A549 treated with ZK216348 at 1 μM for 4 hours (cell line): ENCODE measurements at places on chromosomes 6 and 20. TPM values are rescaled to one million over a fixed set of nuclear protein-coding genes. Genes with fewer than 3 reads are reported as not detected.

The SLC4A11 gene
- total RNA-seq = 3.6 to 9.5 TPM (median 6.9 TPM) in 5 replicates

The CCN6 gene
- total RNA-seq = not detected in 5 replicates

The SH3BGRL2 gene
- total RNA-seq = 0.18 to 0.40 TPM (median 0.29 TPM) in 5 replicates

The SKIC2 gene
- 15.8 to 30.9 TPM (median 25.7 TPM) in 5 replicates for total RNA-seq

The ISM1 gene
- 0.12 to 0.39 TPM (median 0.20 TPM) in 5 replicates for total RNA-seq

The CARMIL1 gene
- 6.7 to 9.5 TPM (median 7.8 TPM) in 5 replicates for total RNA-seq

The SCAF8 gene
- 15.7 to 22.9 TPM (median 17.4 TPM) in 5 replicates for total RNA-seq

The AVP gene
- total RNA-seq = not detected in 5 replicates

The GPR63 gene
- total RNA-seq = 0.26 to 0.60 TPM (median 0.41 TPM) in 5 replicates

The MACROD2 gene
- 0.26 to 1.4 TPM (median 0.74 TPM) in 5 replicates for total RNA-seq

The RIPOR3 gene
- total RNA-seq = 0.06 to 0.08 TPM in 2 of 5 replicates, not detected in the others

The MYLK4 gene
- 0.07 to 0.19 TPM (median 0.14 TPM) in 4 of 5 replicates, not detected in the other for total RNA-seq

The OR2H1 gene
- total RNA-seq = not detected in 5 replicates

The MUCL3 gene
- total RNA-seq = 0.08 to 0.17 TPM (median 0.10 TPM) in 5 replicates

The DBNDD2 gene
- total RNA-seq = 25.4 to 28.8 TPM (median 27.3 TPM) in 5 replicates

The IL22RA2 gene
- total RNA-seq = not detected in 5 replicates

The CGAS gene
- total RNA-seq = 4.4 to 5.4 TPM (median 5.0 TPM) in 5 replicates

The OXT gene
- not detected in 5 replicates for total RNA-seq

The CENPQ gene
- 3.7 to 9.8 TPM (median 6.3 TPM) in 5 replicates for total RNA-seq
